ENCODE measurements at places on chromosomes 3 and 15.

DNA sequence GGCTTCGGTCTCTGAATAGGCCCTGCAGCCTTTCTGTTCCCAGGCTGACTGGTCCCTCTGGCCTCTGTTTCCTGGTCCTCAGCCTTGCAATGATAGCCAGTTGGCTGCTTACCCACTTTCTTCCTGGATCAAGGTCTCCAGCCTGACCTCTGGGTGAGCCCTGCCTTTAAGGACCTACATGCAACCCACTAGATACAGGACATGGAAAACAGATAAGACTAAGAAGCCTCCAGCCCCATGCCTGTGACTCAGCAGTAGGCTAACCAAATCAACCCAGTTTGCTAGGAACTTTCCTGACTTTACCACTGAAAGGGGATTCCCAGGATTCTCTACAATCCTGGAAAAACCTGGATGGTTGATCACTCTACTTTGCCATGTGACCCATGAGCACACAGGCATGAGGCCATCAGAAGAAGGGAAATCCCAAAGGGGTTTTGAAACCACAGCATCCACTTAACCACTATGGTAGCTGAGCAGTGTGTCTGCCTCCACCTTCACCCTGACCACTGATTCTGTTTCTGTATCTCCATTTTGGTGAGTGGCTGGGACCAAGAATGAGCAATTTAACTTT is 188.1 kb downstream of the CHST2 start:
- DNase-seq: no peak

- no peak for DNase-seq
Measured at GRCh38 chr3:66555214-66555844, 54.5 kb upstream of the LRIG1 start.

GRCh38 chr15:48811325-48811958 is 573 bp upstream of the CEP152 start:
- no peak for DNase-seq

DNA sequence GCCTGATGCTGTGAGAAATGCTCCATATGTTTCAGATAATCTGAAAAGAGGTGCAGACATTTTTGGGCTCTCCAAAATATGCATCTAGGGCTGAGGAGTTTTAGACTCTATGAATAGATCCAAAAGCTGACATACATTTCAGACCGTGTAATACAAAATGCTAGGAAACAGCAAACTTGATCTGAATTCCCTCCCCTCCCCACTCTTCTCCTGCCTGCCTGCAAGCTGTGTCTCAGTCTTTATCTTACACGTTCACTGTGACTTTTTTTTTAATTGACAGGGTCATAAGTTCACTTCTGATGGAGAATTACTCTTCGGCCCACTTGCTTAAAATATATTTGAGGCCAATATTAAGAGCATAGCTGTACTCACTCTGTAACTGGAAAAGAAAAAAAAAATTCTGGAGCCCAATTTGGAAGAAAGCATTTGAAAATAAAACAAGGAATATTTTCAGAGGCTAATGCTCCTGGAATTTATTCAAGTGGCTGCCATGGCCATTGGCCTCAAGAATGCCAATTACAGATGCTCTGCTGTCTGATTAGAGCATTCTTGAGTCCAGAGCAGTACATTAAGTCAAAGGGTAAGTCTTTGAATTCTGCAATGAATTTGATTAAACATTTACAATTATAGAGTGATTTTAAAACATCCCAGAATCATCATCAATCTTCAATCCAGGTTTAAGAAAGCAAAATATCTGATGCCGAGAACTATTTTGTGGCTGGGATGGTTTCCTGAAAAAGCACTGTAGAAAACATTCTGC is 146.2 kb upstream of the SEMA6D start:
- no peak for DNase-seq

DNA sequence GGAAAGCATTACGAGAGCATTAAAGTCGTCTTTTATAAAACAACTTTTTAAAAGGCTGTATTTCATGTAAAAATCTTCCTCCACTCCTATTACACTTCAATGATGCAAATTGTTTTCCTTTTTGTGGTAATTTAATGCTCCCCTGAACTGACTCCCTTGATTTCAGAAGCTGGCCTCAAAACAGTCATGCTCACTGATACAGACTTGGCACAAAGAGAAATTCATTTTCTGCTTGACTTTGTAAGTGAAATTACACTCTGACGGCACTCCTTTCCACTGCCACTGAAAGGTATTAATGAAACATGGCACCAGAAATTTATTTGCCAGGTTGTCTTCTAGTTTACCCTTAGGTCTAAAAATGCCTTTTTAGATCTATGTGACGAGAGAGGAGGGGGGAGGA is 215.5 kb downstream of the LRRC3B start:
- DNase-seq: no peak

DNA sequence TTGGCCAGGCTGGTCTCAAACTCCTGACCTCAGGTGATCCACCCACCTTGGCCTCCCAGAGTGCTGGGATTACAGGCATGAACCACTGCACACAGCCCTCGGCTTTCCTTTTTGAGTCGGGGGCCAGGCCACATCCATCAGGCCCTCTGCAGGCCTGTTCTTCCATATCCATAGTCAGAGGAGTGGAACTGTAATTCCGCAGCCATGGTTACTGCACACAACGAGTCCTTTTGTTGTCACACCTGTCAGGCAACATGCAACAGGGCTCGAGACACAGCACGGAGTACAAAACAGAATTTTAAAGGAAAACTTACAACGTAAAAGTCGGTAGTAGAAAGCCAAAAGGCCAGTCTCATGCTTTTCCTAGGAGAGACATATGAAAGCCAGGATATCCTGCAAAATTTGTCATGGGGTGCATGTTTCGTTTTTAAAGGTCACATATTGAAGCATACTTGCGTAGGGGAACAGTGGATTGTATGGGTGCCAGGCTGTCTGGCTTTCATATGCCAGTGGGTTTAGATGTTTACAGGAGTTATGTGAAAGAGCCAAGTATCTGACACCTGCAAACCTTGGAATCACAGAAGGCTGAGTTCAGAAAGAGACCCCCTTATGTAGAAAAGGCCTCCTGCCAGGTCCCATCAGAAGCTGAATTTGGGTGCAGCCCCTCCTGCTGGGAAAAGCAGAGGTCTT is 63.2 kb upstream of the LPP start:
- no peak for DNase-seq

- DNase-seq: no peak
Measured at GRCh38 chr3:150765949-150766720, 3.2 kb upstream of the SIAH2 start.

DNA sequence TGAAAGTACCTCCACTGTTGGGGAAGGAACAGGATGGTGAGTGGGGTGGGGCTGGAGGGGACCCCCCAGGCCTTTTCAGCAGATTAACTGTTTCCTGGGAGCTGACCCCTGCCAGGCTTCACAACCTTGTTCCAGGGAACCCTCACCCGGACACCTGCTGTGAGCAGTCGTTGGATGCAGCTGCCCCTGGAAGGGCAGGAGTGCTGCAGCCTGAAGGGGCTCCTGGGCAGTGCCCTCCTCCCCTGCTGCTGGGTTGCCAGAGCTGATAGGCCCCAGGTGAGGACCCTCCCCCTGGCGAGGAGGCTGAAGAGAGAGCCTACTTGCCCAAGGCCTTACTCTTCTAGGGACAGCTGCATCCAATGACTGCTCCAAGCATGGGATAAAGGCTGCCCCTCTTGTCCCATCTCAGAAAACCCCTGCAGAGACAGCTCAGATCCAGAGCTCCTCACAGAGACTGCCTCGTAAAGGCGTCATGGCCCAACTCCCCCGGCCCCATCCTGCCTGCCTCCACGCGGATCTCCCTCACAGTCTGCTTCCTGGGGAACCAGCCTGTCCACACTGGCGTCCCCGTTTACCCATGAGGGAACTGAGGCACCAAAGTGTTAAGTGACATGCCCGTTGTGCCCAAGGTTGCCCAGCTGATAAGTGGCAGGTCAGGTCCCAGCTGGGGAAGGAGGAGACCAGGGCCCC is 193.4 kb upstream of the LINGO1 start:
- no peak for DNase-seq

DNA sequence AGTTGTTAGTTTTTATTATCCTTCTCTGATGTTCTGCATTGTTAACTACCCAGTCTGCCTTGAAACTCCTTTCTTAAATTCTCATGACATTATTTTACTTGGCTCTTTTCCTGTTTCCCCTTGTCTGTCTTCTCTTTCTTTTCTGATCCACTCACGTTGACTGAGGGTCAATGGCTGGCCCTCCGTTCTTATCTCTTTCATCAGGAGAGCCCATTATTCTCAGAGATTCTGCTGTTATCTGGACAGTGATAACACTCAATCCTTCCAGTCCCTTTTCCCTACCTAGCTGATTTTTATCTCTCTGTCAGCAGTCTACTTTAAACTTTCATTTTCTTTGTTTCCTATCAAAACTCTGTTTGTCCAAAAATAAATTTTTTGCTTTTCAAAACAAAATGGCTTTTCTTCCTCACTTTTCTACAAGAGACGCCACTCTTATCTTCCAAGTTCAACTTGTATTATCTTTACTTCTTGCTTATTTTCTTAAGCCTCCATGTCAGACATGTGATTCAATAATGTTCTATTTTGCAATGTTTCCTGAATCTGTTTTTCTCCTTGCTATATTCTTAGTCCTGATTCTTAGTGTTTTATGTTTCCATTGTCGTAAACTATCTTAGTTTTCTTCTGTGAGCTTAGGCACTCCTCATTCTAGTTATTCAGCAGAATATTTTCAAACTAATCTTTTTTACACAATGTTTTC is 120.2 kb downstream of the NEDD4 start:
- DNase-seq: no peak

DNA sequence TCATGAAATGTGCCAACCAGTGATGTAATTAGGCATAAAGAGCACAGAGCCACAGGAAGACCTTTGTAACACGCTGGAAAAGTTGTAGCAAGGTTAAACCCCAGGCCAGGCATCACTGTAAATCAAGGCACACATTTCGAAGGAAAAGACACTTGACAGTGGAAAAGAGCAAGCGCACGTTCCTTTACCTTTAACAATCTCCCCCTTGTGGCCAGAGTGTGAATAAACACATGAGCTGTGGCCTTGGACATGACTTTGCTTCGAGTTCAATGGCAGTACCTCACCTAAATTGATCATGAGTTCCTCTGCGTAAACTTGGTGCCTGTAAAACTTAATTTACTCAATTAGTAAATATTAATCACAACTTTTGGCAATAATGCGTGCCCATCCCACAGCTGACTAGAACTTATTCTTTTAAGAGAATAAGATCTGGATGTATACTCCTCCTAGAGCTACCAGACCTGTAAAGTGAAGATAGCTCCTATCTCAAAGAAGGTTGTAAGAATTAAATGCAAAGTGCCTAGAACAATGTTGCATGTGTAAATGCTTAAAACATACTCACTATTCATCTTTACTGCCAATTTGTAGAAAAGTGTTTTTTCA is 757.0 kb upstream of the NECTIN3 start:
- peak; percentile 26 for DNase-seq

GRCh38 chr15:31802761-31803160 is 227.6 kb upstream of the CHRNA7 start:
- no peak for DNase-seq

GRCh38 chr3:126781889-126782491 is 78.0 kb downstream of the CHCHD6 start:
- DNase-seq: peak; percentile 75

DNA sequence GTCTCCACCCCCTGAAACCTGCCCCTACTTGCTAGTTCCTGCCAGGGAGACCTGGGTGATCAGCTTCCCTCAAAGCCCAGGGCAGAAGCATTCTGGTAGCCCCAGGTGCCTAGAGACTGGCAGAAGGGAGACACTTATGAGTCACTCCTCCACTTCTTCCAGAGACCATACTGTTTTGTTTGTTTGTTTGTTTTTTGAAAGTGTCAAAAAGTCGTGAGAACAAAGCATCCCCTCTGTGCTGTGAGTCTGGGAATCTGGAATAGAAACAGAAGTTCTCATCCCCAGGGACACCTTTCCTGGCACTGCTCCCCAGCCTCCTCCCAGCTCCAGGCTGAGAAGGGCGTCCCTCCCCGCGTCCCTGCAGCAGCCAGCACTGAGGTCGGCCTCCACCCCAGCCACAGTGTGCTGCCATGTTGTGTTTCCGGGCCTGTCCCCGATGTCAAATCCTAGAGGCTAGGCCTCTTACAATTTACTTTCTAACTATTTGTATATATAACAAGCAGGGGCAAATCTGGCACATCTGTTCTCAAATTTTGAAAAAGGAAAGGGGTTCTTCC is 573.0 kb downstream of the RBMS3 start:
- DNase-seq: no peak

DNA sequence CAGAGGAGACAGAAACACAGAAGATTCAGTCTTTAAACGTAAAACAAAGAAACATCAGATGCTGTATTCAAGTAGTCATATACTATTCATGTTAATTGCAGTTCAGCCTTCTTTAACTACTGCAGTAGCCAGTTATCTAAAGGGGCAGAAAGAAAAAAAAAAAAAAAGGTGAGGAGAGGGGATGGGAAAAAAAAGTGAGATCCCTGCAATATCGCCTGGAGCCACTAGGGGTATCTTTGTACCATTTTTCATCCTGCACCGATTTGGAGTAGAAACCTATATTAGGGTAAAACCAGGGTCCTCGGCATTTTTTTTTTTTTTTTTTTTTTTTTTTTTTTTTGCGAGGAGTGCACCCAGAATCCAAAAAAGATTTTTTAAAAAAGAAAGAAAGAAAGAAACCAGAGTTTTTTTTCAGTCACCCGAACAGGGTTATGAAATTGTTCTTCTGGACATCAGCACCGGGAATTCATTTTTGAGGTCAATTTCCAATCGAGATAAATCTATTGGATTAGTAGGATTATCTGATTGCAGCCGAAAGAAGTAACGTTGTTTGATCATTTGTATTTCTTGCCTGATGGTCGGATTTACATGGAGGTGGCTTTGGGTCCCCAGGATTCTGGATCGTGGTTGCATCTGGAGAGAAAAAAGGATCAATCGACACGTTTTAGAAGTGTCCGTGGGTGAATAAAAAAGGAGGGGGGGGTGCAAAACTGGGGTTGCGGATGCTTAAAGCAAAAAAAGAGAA is 186.7 kb downstream of the NLGN1 start:
- peak; percentile 69 for DNase-seq

- DNase-seq: no peak
Measured at GRCh38 chr3:72118628-72119027, 333.7 kb upstream of the PROK2 start.

Data from hindlimb muscle (tissue), 1 donor.